ENCODE measurements at places on chromosomes 13 and 19. TPM values are rescaled to one million over a fixed set of nuclear protein-coding genes. Genes with fewer than 3 reads are reported as not detected.

GRCh38 chr19:49672131-49672919 lies 4.7 kb upstream of the PRMT1 start:
- peak; percentile 78 for DNase-seq

DNA sequence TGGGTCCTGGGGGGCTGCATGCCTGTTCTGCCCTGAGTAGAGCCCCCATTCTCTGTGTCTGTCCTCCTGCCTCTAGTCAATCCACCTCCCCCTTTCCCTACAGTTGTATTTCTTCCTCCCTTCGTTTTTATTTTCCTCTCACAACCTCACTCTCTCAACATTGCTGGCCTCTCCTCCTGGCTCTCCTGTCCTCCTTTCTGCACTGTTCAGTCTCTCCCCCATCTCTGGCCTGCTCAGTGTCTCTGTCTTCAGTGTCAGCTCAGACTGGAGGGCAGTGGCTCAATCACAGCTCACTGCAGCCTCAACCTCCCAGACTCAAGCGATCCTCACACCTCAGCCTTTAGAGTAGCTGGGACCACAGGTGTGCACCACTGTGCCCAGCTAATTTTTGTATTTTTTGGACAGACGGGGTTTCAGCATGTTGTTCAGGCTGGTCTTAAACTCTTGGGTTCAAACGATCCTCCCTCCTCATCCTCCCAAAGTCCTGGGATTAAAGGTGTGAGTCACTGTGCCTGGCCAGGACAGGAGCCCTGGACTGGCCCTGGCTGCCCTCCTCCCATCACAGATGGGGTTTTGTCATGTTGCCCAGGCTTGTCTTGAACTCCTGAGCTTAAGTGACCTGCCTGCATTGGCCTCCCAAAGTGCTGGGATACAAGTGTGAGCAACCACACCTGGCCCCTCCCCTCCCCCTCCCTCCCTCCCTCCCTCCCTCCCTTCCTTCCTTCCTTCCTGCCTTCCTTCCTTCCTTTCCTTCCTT lies 32.0 kb upstream of the IGFL1 start:
- no peak for DNase-seq

DNA sequence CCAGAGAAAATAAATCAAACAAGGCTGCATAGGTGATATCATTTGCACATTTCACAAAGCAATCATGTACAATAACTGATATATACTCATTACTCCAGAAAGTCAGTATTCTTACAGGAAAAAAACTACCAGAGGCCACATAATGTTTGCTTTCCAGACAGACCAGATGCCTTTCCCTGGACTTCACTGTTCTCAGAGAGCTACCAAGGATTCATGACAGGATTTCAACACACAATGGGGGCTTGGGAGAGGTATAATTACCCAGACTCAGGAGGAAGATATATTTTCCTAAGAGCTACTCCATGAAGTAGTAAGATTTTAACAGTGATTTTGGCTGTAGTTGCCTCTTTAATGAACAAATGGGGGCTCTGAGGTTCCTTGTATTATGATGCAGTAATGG lies 110.0 kb downstream of the FOXO1 start:
- no peak for DNase-seq

GRCh38 chr19:16779539-16780163 lies 49.5 kb upstream of the SIN3B start:
- no peak for DNase-seq

GRCh38 chr19:44585371-44586133 lies 27.8 kb upstream of the IGSF23 start:
- no peak for DNase-seq

GNA15 gene
- total RNA-seq: 4.8 TPM

LEUTX gene
- not detected for total RNA-seq

CCDC70 gene
- not detected for total RNA-seq

Measured in left colon (tissue), 2 donors.